M059J (cell line): ENCODE measurements at places on chromosomes 1 and 21. TPM values are rescaled to one million over a fixed set of nuclear protein-coding genes. Genes with fewer than 3 reads are reported as not detected.

The NBPF6 gene
- not detected in 2 replicates for total RNA-seq

The FAM163A gene
- total RNA-seq, result 0.05 TPM in 1 of 2 replicates, not detected in the other

The PTPRC gene
- 0.49 and 4.5 TPM in 2 replicates for total RNA-seq

The ARHGEF16 gene
- 0.59 and 3.0 TPM in 2 replicates for total RNA-seq

The FAM177B gene
- total RNA-seq, result not detected in 2 replicates

The TAL1 gene
- total RNA-seq, result not detected in 2 replicates

The PLA2G2F gene
- not detected in 2 replicates for total RNA-seq
